ENCODE measurements at places on chromosomes 11 and 22.

DNA sequence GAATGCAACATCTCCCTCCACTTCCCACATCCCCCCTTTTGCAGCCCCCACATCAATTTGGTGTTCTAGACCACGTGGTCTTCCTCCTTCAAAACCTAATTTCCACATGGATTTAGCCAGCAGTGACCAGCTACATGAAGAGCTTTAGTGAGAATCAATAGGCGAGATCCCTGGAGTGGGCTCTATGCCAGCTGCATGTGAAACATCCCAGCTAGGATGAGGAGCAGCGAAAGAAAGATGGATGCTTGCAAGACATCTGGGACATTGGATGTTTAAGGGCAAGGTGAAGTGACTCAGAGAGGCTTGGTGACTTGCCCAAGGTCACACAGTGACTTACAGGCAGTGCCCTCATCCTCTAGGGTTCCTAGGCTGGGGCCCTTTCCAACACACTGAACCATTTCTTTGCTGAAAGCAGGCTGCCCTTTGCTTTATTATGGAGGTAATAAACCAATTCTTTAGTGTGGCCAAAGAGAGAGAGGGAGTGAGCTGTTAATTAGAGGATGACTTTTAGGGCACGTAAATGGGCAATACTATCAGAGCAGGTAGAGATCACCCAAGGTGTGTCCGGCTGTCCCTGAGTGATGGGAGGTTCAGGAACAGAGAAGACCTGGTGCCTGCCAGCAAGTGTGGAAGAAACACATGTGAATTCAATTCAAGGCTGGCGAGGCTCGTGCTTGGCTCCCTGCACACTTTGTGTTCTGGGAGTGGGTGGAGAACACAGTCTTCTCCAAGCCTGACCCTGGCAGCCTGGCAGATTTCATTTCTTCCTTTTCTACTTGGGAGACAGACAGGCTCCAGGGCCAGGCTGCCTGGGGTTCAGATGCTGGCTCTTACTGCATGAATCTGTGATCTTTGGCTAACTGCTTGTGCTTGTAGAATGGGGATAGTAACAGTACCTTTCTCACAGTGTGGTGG, 24.0 kb downstream of the TSPAN18 start:
- DNase-seq: no peak

DNA sequence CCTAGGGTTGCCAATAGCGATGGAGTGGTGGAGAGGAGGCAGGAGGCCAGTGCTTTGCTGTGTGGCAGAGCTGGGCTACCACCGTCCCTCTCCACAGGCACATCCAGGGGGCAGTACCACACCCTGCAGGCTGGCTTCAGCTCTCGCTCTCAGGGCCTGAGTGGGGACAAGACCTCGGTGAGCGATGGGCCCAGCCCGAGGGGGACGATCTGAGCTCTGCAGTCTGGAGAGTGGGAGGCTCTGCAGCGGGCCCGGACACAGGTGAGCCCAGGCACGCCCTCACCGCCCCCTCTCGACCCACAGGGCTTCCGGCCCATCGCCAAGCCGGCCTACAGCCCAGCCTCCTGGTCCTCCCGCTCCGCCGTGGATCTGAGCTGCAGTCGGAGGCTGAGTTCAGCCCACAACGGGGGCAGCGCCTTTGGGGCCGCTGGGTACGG, 2.5 kb downstream of the PKP3 start:
- DNase-seq: no peak

DNA sequence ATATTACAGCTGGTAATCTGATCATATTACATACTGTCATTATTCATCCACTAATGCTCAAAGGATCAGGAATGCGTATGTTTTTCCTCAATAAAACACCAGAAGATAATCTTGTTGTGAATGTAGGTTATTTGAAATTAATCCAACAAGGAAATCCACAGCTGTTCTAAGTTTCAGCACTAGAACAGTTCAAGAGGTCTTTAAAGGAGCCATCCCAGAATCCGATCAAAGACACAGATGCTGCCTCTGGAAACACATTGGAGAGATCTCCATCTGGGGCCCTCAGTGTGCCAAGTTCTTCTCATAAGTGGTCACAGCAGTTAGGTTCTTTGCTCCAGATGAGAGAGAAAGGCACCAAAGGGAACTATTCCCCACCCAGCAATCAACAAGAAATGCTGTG, 1955.1 kb upstream of the RAG2 start:
- no peak for DNase-seq

DNA sequence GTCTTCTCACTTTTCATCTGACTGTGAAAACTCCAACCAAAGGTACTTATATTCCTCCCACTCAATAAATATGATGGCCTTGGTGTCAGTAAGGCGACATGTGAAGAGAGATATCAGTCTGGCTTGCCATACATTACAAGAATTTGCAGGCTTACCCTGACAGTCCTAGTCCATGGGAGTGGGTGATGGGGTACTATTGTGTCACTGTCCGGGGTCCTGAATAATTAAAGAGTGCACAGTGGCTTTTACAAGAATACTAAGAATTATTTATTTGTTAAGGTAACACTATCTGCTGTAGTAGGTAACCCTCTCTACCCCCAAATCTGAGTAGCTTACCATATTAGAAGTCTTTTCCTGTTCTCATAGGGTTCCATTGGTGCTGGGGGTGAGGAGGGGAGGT, 23.1 kb upstream of the IZUMO1R start:
- no peak for DNase-seq

DNA sequence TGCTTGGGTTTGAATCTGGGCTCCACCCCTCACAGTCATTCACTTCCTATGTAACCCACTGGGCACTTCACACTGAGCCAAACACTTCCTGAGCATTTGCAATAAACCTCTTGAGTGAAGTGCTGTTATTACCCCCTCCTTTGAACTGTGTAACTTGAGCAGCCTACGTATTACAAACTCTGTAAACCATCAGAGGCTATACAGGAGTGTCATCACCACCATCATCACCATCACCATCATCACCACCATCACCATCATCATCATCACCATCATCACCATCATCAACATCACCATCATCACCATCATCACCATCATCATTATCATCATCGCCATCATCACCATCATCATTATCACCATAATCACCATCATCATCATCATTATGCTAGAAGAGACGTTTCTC, 18.4 kb downstream of the RTL6 start:
- no peak for DNase-seq

DNA sequence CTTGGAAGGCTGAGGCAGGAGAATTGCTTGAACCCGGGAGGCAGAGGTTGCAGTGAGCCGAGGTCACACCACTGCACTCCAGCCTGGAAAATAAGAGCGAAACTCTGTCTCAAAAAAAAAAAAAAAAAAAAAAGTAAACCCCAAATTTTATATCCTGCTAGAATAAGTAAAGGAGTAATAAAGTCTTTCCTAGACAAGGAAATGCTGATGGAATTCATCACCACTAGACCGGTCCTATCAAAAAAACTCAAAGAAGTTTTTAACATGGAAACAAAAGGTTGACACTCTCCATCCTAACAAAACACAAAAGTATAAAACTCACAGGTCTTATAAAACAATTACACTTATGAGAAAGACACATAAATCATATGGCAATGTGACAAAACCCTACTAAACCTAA, 213.9 kb downstream of the SBF2 start:
- DNase-seq: no peak

DNA sequence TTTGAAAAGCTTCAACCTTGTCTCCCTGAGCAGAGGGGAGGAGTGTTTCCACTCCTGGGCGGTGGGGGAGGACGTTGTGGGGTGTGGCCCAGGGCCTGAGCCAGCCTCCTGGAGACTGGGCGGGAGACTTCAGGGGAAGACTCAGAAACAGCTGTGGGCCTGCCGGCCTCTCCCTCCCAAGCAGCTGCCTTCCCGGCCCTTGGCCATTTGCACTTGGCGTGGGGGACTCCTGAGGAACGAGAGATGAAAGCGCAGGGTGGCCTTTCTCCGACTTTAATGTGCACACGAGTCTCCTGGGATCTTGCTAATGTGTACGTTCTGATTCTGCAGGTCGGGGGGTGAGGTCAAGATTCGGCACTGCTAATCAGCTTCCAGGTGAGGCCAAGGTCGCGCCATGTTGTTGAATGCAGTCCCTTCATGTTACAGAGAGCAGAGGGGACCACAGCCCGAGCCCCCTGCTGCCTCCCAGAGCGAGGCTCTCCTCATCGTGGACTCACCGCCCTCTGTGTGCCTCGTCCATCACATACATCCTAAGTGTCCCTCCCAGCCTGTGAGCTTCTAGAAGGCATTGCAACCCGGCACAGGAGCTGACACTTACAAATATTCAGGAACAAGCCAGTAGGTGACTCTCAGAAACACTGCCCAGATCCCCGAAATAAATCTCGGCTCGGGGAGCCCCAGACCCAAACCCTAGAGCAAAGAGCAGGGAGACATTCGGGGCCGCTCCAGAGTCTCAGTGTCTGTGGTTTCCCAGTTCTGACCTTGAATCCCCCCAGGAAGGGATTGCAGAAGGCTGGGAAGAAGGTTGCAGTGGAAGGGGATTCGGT, 7.7 kb downstream of the LIF start:
- DNase-seq: no peak
